ENCODE measurements at places on chromosomes 2 and 18.
A peak's percentile ranks its signal among the peaks of the same experiment; 100 is the strongest.

DNA sequence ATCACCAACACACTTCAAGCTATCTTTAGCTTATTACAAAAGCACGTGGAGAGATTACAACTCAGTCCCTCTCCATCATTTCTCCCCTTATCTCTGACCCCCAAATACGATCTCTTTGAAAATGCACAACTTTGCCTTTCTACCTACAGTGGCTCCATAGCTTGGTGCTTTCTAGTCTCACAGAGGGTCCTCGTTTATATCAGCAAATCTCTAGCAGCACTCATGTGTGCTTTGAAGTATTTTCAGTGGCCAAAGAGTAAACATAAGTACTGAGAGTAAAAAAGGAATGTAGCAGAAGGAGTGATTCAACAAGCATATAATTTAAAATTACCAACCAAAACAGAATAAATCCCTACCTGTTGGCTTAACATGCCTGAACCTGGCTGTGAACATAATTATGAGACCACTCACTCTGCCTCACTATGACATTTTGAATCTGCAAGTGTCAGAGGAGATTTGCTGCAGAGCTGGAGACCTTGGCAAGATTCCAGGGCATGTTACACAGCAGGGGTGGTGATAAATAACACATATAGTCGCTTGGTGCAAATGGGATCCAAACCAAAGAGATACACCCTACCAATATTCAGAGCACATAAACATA is 54.6 kb downstream of the LAMA3 start:
- DNase-seq: no peak

GRCh38 chr2:60484133-60484645 is 69.3 kb downstream of the BCL11A start:
- no peak for DNase-seq

- no peak for DNase-seq
These were observed 30.9 kb downstream of the LONRF2 start for GRCh38 chr2:100291152-100291970.

- DNase-seq: no peak
These were observed 418.2 kb upstream of the ZEB2 start for GRCh38 chr2:144937910-144938709.

- no peak for DNase-seq
These were observed 142.9 kb upstream of the HDAC4 start for GRCh38 chr2:239543702-239544101.

DNA sequence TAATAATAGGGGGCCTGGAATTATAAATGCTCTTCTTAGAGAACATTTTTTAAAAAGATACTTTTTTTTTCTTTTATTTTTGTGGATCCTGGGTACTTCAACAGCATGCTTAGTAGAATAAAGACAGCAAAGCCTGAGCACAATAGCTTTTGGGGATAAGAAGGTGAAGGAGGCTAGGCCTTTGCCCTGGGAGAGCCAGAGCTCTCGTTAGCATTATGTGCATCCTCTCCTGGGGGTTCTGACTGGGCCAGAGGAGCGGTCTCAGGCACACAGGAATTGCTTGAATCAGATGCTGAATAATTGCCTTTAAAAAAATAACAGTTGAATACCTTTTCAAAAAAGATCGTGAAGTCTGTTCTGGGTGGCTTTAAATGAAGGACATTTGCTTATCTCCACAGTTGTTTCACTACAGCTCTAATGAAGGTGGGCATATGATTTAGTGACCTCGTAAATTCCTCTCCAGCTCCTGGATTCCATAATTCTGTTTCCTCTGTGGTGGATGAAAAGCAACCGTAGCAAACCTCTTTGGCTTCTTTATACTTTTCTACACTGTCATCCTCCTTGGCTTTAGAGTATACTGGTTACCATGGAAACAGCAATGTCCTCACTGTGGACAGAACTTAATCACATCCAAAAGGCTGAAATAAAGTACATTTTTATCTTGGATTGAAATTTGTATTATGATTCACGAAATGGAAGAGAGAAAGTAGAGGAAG is 133.8 kb downstream of the MAIP1 start:
- DNase-seq: no peak

DNA sequence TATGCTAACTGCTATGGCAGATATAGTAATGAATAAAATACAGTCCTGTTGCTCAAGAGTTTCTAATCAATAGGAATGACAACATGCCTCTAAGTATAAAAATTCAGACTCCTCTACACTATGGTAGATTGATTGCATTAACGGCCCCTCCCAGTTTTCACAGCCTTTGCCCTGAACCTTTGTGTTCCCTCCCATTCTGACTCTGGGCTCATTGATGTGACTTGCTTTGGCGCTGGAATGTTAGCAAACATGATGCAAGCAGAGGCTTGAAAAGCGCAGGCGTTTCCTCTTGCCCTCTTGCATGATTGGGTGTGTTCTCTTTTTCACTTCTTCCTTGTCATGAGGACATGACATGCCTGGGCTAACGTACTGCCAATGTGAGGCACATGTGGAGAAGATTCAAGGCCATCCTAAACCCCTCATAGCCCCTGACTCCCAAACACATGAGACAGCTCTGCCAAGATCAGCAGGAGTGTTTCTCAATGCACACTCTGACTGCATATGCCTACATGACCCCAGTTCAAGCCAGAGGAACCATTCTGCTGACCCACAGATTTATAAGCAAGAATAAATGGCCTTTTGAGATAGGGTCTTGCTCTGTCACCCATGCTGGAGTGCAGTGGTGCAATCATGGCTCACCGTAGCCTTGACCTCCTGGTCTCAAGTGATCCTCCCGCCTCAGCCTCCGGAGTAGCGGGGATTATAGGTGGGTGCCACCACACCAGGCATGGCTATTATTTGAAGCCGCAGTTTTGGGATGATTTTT is 49.7 kb upstream of the CD28 start:
- no peak for DNase-seq

DNA sequence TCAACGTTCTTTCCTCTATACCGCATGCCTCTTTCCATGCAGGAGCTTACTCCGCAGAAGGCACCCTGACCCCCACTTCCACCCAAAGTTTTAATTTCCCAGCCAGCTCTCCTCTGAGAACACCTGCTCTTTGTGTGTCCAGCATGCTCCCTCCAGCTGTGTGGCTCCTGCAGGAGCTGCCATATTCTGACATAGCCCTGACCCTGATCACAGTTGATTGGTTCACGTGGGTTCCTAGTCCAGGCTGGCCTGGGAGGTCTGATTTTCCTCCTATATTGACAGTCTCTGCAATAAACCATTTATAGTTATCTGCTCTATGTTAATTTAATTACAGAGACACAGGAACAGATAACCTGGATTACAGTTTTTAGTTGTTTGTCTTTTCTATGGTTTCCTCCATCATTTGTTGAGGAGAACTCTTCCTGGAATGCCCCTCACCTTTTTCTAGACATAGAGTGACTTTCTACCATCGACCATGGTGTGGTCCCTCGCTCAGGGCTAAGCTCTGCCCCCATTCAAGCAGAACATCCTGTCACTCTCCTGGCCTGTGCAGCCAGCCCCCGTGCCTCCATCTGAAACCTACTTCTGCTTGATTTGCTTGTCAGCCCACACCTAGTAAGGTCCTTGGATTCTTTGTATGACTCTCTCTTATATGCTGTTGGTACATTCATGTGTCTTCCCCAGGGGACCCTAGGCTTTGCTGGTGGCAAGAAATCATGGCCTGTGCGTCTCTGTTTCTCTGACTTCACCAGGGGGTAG is 231.5 kb downstream of the LPIN1 start:
- no peak for DNase-seq

DNA sequence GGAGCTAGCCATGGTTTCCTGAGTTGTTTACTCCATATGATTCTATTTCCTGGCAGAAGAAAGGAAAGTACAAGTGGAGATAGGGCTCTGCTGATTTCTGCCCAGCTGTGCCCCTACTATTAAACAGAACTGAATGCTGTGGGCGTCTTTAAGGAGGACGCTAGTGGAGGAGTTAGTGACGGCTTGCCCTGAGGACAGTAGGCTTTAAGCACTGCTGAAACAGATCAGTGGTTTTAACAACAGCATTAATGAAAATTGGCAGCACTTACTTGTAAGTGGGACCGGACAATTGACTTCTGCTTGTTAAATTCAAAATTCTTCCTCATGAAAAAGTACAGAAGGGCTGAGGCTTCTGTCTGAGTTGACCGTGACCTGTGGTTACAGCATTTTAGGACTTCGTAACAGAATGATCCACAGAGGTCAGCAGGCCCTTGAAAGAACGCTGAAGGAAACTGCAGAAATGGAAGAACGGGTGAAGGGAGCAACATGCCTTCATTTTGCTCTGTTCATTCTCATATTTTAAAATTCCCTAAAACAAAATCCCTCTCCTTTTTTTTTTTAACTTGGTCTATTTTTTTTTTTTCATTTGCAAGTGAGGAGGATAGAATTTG is 80.6 kb upstream of the CCDC195 start:
- DNase-seq: no peak

GRCh38 chr2:44962176-44962695 is 20.7 kb downstream of the SIX3 start:
- DNase-seq: no peak

GRCh38 chr18:48027401-48027963 is 97.0 kb upstream of the SMAD2 start:
- peak; percentile 70 for DNase-seq

GRCh38 chr2:240932001-240932723 is 26.0 kb downstream of the CROCC2 start:
- peak; percentile 49 for DNase-seq

DNA sequence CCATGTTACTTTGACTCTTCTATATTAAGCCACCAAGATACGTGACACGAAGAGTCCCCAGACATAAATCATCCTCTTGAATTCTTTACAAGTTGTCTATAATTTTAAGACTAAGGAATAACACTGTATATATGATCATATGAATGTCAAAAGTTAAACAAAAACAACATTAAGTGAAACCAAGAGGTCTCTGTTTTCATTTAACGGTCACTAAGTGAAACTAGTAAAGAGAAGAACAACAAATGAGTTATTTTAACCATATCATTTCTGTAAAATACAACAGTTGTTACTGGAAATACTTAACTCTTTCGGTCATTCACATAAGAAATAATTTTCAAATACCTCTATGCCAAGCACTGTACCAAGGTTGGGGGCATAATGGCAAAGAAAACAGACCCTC is 45.7 kb upstream of the STK17B start:
- DNase-seq: no peak

- DNase-seq: no peak
These were observed 140.9 kb upstream of the MYCN start for GRCh38 chr2:15799432-15799827.

GRCh38 chr18:63366213-63367052 is 573 bp downstream of the KDSR start:
- peak; percentile 67 for DNase-seq
